ENCODE measurements at places on chromosomes 13 and 19.

DNA sequence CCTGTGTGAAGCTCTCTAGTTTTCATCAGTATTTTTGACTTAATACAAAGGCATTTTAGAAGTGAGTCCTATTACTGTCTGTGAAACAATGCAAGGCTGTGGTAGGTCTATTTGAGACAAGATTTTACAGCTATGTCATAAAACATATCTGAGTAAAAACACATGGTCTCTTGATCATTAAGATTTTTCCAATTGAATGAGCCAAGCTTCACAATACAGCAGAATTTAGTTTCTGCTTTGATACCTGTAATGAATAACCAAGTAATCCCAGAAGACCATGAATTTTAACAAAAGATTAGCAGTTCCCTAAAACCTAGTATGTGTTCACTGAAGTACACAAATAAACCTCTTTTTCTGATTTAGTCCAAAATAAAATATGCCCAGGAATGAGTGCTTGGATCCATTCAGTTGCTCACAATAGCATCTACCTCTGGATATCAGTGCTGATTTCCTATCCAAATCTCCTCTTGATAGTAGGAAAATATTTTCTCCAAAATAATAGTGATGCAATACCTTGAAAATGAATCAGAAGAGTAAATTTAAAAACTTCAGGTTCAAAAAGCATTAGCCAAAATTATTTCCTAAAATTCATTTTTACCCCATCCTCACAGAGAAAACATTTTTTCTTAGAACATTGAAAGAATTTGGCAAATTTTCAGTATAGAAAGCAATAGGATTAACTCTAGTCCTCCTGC, 533.5 kb upstream of the SGCG start:
- DNase-seq = no peak

- DNase-seq = no peak
These were observed 2.8 kb upstream of the PSPN start for GRCh38 chr19:6378486-6378885.

- no peak for DNase-seq
These were observed 5.3 kb upstream of the DOCK9 start for GRCh38 chr13:98983182-98983581.

DNA sequence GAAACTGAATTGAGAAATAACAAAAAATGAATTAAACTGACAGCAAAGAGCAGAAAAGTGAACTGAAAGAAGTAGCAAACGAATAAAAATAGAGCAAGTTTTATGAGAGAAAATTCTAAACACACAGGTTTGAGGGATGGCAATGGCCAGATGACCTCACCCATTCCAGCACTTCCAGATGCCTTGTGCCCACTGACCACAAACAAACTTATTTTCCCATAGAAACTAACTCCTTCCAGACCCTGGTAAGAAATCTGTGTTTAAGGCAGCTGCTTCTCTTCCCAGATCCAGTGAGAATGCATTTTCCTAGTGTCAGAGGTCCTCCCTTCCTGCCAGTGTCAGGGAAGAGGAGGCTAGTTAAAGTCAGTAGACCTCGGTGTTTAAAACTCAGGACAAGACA, 51.7 kb downstream of the RXFP2 start:
- peak; percentile 47 for DNase-seq

GRCh38 chr13:29021717-29022116, 201.6 kb downstream of the MTUS2 start:
- no peak for DNase-seq

- DNase-seq = no peak
These were observed 265.6 kb downstream of the DCLK1 start for GRCh38 chr13:35865341-35866240.

GRCh38 chr13:104314926-104315535, 1248.8 kb upstream of the SLC10A2 start:
- no peak for DNase-seq

GRCh38 chr13:60111691-60112090, 52.0 kb downstream of the DIAPH3 start:
- DNase-seq = no peak

DNA sequence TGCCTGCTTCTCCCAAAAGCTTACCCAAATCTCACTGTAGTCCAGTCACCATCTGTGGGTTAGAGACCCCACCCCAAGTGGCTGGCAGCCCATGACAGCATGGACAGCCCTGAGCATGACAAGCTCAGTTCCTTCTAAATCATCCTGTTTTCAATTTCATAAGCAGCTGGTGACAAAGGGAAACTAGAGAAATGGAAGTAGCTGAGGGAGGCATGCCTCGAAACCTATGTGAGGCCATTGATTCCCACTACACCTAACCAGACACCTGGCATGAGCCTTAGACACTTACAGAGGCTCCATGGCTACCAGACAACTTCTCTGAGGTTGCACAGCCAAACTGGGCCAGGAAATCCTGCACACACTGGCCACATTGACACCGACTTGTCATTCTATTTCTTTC, 56.2 kb downstream of the ABCC4 start:
- DNase-seq = no peak
